ENCODE measurements at places on chromosomes 1 and 21.

DNA sequence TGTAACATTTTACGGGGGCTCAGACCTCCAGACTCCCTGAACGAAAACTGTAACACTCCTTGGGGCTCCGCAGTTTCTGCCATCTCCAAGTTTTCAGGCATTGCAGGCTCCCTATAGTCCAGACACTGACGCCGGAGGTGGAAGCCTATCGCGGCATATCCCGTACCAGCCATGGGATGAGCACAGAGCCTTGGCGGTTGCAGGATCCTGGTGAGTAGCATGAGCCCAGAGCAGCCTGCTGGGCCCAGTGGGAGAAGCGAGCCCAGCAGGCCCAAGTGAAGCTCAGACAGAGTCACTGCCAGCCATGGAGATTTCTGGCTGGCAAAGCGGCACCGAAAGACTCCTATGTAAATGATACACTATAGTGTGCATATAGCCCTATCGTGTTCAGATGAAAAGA lies 446.8 kb downstream of the COL11A1 start:
- DNase-seq = no peak

DNA sequence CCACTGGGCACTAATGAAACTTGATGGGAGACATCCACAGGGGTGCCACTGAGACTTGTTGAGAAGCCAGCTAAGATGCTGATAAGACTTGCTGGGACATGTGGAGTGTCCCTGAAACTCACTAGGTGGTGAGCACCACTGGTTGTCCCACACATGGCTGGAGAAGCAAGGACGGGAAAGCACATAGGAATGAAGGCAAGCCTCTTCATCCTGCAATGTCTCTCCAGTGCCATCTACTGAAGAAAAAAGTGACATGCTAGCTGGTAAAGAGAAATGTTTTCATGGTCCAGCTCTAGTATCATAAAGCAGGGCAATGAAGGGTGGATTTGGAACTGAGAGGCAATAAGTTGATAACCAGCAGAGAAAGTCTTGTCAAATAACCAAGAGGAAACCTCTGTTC lies 283.0 kb downstream of the PAPPA2 start:
- peak; percentile 32 for DNase-seq

- DNase-seq = no peak
Observed at GRCh38 chr1:233432916-233433315, 105.4 kb downstream of the MAP3K21 start.

- no peak for DNase-seq
Observed at GRCh38 chr1:217673387-217673786, 42.2 kb downstream of the SPATA17 start.

- no peak for DNase-seq
Observed at GRCh38 chr21:39400173-39400572, 45.4 kb downstream of the LCA5L start.

DNA sequence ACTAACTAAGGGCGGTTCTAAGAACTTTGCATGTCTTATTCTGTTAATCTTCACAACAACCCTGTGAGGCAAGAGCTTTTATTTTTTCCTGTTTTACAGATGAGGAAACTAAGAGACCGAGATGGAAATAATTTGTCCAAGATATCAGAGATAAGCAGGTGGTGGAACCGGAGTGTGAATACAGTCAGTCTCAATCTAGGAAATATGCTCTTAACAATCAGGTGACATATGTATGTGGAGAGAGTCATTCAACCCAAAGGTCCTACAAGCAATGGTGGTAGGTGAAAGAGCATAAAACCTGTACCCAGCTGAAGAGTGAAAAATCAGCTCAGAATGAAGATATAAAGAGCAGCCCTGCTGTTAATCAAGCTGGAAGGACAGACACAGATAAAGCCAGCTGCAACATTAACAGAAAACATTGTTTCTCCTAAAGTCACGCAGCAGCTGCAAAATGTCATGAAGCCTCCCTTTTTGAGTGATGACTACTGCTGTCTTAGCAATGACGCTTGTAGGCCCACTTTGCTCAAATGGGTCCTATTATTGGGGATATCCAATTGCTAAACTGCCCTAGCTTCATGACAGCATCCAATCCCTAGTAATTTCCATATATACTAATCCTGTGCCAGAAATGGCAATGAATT lies 30.5 kb upstream of the FCAMR start:
- no peak for DNase-seq

DNA sequence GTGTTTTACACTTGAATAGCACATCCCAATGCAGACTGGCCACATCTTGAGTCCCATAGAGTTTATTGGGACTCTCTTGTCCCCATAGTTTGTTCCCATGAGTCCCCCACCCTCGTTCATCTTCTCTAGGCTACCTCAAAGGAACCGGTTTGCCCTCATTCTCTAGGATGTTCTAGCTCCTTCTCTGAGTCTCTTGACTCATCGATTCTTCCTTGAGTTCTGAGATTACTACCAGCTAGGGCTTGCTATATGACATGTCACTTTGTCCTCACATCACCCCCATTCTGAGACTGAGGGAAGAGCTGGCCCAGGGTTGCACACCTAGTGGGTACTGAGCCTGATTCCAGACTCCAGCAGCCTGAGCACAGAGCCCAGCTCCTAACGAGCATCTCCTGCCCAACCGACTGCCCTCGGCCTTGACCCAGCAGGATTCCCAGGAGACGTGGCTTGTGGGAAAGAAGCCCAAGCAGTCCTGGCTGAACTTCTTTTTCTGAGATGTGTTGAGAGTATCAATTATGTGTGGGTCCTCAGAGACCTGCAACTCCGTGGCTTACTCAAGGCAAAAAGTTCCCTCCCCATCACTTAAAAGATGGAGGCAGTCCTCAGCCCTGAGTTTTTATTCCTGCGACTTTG lies 42.0 kb downstream of the TMEM51 start:
- no peak for DNase-seq

- no peak for DNase-seq
Observed at GRCh38 chr21:41604583-41605041, 96.7 kb upstream of the TMPRSS2 start.

GRCh38 chr1:240149484-240150094 lies 57.9 kb downstream of the FMN2 start:
- no peak for DNase-seq

GRCh38 chr1:5373281-5373680 lies 618.9 kb downstream of the NPHP4 start:
- no peak for DNase-seq

- no peak for DNase-seq
Observed at GRCh38 chr1:24258735-24259424, 60.3 kb upstream of the GRHL3 start.

- DNase-seq = peak; percentile 51
Observed at GRCh38 chr1:92901699-92902405, 59.4 kb downstream of the DIPK1A start.

GRCh38 chr1:36232212-36233095 lies 8.2 kb downstream of the THRAP3 start:
- DNase-seq = no peak

DNA sequence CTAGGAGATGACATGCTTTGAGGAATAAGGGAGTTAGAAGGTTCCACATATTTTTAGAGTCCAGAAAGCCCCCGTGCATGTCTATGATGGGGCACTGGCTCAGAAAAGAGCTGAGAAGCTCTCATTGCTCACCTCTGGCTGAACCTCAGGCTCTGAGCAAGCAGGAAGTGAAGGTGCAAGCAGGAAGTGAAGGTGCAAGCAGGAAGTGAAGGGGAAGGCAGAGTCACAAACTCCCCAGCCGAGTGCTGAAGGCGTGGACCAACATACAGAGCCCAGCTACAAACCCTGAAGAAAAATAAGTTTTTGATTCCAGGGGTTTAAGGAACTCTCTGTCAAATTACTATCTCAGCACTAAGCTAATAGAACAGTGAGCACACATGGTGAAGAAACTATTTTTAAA lies 7.0 kb downstream of the KRTAP10-8 start:
- DNase-seq = no peak

DNA sequence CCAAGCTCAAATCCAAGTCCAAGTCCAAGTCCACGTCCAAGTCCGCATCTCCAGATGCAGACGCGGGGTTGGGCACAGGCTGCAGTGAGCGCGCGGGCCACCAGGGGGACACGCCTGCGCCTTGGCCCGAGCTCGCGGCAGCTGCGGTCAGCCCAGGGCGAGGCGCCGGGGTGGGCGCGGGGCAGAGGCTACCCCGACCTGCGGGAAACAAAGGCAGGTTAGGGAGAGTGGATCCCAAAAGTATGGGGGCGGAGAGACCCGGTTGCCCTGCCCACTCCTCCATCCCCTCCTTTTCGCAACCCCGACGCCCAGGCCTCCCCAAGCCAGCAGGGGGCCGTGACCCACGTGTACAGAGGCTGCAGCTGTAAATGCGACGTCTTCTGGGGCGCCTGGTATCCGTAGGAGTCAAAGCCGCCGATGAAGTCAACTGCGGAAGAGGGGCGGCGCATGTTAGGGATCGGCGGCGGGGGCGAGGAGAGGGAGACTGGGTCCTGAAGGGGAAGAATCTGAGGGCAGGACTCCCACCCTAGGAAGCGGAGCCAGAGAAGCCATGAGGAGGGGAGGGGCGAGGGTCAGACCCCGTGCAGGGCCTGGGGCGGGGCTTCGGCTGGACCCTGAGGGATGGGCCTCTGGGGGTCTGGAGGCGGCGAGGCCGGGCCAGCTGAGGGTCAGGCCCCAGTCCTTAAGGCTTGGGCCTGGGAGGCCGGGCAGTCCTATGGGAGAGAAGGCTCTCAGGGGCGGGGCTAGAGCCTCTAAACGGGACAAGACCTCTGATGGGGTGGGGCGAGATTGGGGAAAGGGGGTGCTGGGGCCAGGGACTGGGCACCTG lies 58.0 kb downstream of the NKAIN1 start:
- DNase-seq = no peak

GRCh38 chr1:183368213-183369108 lies 49.7 kb downstream of the NMNAT2 start:
- DNase-seq = no peak

DNA sequence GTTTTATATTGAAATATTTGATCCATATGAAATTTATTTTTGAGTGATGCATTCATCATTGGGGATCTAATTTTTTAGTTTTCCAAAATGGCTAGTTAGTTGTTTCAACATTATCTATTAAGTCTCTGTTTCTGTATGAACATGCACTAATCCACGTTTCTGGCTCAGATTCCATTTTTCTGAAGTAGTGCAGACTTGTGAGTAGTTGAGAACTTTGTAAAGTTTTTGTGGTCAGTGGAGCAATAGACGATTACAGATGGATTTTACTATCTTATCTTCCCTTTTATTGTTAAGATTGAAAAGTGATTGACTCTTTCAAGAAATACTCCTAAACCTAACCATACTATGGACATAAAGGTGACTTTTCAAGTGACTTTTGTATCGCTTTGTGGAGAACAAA lies 16.7 kb downstream of the SOAT1 start:
- DNase-seq = no peak

DNA sequence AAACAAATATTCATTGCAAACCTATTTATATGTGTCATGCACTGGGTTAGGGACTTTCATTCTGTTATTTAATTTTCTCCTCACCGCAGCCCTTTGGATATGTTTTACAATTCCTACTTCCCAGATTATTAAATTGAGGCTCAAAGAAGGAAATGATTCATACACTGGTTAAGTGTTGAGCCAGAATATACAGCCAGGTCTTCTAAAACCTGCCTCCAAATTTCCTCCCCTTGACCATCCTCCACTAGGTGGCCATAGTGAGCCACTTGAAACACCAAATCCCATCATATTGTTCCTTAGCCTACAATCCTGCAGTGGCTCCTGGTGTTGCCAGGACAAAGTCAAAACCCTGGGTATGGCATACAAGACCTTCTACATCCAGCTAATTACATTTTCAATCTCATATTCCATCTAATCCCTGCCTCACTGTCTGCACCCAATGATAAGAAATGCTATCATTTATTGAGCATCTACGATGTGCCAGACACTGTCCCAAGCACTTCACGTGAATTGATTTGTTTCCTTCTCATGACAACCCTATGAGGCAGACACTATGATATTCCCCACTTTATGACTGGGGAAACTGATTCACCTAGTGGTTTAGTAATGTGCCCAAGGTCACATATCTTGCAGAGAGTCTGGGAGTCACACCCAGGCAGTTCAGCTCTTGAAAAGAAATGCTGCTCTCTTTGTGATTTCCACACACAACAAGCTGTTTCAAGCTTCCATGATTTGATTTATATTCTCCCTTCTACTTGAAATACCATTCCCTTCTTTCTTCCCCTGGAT lies 23.6 kb upstream of the KIRREL1 start:
- DNase-seq = no peak

- DNase-seq = no peak
Observed at GRCh38 chr1:3984586-3984985, 84.5 kb upstream of the C1orf174 start.

DNA sequence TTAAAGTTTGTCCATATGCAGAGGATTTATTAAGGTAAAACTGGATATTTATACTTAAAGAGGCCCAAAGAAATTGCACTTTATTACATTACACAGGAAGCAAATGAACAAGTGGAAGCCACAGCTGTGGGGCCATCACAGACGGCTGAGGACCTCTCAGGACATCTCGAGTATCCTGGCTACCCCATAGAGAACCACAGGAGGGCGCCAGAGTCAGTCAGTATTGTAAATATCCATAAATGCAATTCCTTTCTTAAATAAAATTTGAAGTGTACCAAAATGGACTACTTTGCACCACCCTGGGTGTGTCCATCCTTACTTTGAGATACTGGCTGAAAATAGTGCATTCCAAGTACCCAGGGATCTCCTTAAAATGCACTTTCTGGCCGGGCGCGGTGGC lies 257.2 kb downstream of the MRPL39 start:
- DNase-seq = no peak

- DNase-seq = no peak
Observed at GRCh38 chr1:67137307-67137753, 2.6 kb upstream of the C1orf141 start.

DNA sequence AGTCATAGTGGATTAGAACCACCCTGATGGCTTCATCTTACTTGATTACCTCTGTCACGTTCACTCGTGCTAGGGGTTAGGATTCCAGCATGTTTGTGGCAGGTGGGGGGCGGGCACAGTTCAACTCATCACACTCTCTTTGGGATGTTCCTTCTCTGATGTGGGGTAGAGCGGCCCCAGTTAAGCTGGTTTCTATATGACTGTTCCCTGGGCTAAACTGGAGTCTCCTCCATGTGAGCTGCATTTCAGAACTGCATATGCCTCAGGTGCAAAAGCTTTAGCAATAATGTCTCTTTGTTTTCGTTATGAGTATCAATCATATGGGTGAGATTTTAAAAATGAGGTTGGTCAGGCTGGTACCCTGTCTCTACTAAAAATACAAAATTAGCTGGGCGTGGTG lies 393.2 kb downstream of the RPS6KC1 start:
- DNase-seq = no peak

DNA sequence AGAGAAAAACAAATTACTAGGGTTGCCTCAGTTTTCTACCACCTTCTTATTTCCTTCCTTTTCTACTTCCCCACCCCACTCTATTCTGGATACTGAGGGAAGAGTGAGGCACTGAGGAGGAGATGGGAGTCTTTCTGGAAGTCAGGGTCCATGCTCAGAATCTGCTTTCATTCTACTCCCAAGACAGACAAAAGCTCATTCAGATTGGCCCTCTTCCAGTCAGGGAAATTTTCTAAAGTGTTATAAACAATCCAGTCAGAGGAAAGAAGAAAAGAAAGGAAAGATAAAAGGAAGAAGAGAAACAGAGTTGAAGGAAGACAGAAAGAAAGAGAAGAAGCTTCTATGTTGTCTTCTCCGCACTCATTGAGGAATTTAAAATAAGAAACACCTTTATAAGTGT lies 228.6 kb downstream of the COP1 start:
- DNase-seq = no peak

Data from NCI-H524 treated with DMSO at 0.1 percent for 48 hours (cell line).